Dorsolateral prefrontal cortex (tissue), 122 donors: ENCODE measurements at places on chromosomes 7 and 10. TPM values are rescaled to one million over a fixed set of nuclear protein-coding genes. Genes with fewer than 3 reads are reported as not detected.

NPM3 gene
- 15.5 TPM for total RNA-seq

GRCh38 chr7:134997214-134997885, 11.0 kb downstream of the AGBL3 start:
- no peak for DNase-seq

SLC16A9 gene
- total RNA-seq, result 9.1 TPM

DNA sequence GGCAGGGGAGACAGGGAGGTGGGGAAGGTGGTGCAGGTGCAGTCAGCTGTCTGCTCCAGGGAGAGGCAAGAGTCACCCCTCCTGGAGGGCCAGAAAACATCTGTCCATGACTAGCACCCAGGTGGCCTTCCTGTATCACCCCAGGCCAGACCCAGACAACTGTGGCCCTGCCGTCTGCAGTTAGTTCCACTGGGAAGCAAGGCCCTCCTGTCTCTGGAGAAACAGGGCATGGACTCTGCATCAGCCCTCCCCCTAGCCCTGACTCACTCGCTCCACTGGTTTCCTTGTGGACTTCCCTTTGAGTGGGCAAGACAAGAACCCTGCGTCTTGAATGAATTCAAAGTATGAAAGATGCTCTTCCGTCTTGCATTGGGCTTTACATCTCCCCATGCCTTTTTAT, 12.6 kb downstream of the TBATA start:
- DNase-seq, result no peak

PNLIP gene
- total RNA-seq, result not detected

DNA sequence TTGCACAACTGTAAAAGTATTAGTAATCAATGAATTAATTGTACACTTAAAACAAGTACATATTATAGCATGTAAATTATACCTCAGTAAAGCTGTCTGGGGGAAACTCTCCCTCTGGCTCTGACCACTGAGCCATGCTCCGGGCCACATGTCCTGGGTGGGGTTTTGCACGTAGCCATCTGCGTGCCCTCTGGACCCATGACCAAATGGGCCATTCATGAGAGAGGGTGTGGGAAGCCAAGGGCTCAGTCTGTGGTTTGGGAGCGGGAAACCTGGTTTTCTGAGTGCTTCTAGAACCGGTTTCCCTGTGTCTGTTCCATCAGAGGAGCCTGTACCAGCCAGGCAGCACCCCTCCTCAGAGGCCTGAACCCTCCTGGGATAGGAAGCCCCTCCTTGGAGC, 143.2 kb downstream of the SH3PXD2A start:
- no peak for DNase-seq

PALD1 gene
- total RNA-seq, result 21.5 TPM
